K562 (cell line): ENCODE measurements at places on chromosomes 16 and 17.

GRCh38 chr16:74216319-74216718 lies 80.3 kb upstream of the PSMD7 start:
- no peak for DNase-seq

- DNase-seq = peak; percentile 65
Observed at GRCh38 chr16:27217256-27217655, 13.9 kb downstream of the KDM8 start.

DNA sequence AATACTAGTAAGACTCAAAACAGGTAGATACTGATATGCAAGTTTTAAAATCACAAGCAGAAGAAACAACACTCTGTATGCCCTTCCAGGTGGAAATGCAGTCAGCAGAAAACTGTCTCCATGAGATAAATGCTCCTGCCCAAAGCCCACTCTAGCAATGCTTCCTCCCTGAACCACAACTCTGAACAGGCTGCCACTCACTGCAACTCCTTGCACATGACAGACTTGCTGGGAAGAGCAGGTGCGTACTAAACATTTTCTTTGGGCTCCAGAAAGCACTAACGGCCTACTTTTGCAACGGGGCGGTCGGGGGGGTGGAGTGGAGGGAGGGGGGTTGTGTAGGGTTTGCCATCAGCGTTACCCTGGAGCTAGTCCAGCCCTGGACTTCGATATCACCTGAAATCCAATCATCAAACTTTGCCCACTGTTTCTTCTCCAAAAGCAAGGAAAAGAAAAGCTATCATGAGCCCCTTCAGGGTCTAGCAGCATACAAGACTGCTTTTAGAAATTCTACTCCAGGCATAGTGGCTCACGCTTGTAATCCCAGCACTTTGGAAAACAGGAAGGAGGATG lies 46.1 kb downstream of the ANKRD11 start:
- DNase-seq = no peak

GRCh38 chr17:57604771-57605674 lies 140.1 kb downstream of the CCDC182 start:
- DNase-seq = no peak

DNA sequence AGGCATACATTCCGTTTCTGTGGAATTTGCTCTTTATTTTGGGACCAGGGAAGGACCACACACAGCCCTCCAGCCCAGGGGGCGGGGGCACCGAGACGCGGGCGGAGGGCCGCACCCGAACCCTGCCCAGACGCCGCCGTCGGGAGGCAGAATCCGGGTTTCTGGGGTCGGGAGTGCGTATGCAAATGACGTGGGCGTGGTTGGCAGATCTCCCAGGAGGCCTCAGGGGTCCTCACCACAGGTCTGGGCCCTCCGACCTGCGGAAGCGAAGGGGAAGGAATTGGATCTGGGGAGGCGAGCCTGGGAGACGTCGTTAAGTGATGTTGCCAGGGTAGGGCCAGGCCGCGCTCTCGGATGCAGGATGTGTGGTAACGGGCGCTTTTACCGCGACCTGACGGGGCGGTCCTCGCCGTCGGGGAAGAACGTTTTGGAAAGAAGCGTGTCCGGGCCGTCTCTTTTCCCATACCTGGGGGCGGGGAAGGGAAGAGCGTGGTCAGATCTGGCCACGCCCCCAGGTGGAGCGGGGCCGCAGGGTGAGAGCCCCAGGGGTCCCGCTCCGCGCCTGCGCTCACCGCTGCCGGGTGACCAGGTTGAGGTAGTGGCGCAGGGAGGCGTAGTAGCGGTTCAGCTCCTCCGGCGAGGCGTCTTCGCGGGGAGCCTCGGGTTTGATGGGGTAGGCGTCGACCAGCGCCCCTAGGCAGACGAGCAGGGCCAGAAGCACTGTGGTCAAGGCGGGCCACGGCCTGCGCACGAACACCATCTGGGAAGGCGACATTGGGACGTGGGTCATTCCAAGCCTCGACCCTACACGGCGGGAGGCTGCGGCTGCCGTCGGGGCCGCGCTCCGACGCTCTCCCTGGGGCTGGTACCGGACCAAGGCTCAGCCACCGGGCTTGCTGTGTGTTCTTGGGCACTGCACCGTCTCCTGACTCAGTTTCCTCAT lies 745 bp downstream of the PYY start:
- peak; percentile 90 for DNase-seq

DNA sequence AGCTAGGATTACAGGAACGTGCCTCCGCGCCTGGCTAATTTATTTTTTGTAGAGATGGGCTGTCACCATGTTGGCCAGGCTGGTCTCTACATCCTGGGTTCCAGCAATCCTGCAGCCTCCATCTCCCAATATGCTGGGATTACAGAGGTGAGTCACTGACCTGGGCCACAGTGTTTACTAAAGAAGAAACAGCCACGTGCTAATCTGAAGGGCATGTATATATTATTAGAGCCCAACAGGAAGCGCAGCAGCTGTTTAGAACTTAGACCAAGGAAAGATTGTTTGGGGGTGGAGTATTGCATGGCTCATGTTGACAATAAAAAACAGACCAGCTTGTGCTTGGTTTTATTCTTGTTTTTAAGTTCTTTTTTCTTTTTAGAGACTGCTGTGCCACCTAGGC lies 60.2 kb downstream of the HAPSTR1 start:
- no peak for DNase-seq

DNA sequence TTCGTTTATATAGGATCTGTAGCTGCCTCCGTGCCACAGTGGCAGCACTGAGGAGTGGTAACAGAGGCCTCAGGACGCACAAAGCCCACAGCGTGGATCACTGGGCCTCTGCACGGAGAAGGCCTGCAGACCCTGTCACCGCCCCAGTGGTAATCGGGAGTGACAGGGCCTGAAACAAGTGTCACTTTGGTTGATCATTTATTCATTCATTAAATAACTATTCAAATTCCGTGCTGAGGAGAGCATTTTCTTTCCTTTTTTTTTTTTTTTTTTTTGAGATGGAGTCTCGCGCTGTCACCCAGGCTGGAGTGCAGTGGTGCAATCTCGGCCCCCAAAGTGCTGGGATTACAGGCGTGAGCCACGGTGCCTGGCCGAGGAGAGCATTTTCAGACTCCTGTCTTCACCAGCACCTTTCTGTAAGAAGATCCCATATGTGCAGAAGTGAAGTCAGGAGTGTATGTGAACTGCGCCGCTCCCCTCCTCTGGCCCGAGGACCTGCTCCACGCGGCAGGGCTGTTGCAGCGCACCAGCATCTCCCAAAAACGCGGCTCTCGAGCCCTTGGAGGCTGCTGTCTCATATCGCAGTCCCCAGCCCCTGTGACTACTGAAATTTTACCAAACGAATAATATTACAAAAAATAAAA lies 44.9 kb upstream of the TRAP1 start:
- no peak for DNase-seq

DNA sequence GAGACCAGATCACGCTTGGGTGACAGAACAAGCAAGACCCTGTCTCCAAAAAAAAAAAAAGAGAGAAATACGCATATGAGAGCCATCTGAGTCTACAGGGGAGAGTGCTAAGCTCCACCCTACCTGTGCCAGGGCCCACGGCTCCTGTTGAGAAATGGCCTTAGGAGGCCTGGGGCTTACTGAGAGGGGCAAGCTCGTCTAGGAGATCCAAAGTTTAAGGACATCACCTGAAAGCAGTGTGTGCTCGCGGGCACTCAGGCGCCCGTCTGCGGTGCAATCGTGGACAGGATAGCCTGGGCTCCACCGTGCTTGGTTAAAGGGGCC lies 14.5 kb upstream of the BAIAP2 start:
- DNase-seq = no peak

GRCh38 chr17:82548681-82549303 lies 29.3 kb downstream of the FOXK2 start:
- DNase-seq = peak; percentile 52

- DNase-seq = no peak
Observed at GRCh38 chr17:47192554-47192953, 3.5 kb upstream of the CDC27 start.

GRCh38 chr16:14050291-14051027 lies 20.7 kb upstream of the MRTFB start:
- DNase-seq = no peak

DNA sequence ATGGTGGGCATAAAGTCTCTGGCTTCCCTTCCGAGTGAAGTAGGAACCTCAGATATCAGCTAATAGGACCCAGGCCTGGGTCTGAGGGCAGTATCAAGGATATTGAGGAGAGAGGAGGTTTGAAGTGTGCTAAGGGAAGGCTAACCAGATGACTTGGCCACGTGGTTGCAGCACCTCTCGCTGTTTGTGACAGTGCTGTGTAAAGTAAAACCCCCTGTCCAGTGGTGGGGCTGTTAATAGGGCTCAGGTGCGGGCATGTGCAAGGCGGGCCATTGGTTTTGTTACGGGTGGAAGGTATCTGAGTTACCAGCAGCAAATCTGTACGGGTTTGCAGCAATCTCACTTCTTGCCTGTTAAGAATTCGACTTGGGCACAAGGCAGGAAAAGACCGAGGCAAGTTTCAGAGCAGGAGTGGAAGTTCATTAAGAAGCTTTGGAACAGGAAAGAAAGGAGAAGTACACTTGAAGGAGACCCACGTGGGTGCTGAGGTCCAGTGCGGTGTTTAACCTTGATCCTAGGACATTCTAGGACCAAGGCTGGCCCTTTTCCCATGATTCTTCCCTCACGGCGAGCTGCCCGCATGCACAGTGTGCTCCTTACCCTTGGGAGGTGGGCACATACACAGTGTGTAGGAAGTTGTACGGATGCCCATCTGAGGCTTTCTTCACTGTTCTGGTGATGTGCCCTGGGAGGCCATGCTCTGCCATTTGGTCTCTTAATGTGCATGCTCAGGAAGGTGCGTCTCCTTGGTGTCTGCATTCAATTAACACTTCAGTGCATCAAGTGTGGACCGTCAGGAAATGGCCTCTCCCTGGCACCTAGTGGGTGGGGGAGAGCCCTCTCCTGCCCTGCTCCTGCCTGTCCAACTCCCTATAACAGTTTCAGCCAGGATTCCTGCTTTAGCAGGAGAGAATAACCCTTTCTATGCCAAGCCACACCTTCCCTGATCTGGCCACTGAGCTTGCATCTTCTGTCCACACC lies 20.3 kb downstream of the SGF29 start:
- no peak for DNase-seq

GRCh38 chr17:36913132-36913531 lies 24.1 kb upstream of the LHX1 start:
- no peak for DNase-seq

- no peak for DNase-seq
Observed at GRCh38 chr17:52678211-52678610, 519.7 kb upstream of the CA10 start.

DNA sequence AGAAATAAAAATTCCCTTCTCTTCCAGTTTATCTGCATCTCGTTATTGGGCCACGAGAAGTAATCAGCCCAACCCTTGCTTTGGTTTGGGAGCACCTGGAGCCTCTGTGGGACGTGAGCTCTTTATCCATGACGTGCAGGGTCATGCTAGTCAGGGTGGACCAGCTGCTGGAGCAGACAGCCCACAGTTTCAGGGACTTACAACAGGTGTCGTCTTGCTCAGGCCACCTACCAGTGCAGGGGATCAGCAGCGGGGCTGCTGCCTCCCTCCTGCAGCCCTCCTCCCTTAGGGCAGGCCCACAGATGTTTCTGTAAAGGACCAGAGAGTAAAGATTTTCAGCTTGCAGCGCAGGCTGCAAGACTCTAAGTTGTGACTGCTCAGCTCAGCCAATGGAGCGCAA lies 16.9 kb downstream of the ADAD2 start:
- DNase-seq = no peak

- no peak for DNase-seq
Observed at GRCh38 chr16:25370541-25370940, 112.9 kb upstream of the ZKSCAN2 start.

DNA sequence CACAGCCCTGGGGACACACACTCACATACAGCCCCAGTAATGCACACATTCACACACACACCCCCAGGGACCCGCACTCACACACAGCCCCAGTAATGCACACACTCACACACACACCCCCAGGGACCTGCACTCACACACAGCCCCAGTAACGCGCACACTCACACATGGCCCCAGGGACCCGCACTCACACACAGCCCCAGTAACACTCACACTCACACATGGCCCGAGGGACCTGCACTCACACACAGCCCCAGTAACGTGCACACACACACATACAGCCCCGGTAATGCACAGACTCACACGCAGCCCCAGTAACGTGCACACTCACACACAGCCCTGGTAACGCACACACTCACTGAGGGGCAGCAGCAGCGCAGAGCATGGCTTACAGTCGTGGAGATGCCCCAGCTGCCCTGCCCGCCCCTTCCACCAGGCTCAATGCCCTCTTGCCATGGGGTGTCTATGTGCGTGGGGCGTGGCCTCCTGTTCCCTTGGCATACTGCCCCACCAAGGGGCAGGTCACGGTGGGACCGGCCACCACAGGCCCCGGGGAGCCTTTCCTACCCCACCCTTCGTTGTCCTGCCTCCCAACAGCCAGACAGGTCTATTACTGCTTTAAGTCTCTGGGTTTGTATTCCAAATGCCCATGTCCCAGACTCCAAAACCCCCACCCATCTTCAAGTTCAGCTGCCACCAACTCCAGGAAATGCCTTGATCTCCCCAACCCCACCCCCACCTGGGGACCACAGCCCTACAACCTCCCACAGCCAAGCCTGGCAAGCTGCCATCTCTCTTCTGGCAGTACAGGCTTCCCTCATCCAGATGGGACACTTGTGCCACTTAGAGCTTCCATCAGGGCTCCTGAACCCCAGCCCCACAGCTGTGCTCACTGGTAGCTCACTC lies 2.7 kb downstream of the CCDC102A start:
- DNase-seq = peak; percentile 6

DNA sequence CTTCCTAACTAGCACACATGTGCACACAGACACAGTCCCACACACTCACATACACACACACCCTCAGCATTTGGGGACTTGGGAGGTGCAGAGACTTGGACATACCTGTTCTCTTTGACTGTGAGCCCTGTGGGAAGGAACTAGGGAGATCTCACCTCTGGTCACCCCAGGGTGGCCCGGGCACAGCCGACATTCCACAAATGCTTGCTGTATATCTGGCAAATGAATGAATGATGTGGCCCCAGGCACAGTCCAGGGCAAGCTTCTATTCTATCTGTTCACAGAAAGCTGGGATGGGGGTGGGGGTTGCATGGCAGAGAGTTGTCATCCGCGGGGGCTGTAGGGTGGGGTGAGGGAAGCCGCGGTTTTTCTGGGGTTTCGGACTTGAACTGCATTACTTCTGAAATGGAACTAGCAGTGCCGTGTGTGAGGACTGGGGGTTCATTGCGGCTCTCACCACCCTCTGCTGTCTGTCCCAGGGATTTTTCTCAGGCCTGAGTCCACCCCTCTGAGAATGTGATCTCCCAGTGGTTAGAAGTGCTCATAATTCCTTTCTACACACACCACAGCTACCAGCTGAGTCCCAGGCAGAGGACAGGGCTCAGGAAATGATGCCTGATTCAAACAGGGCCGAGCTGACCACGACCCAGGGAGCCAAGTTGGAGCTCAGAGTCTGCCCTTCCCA lies 3.3 kb upstream of the RIPOR1 start:
- DNase-seq = no peak
